ENCODE measurements at places on chromosomes 2 and 18.

DNA sequence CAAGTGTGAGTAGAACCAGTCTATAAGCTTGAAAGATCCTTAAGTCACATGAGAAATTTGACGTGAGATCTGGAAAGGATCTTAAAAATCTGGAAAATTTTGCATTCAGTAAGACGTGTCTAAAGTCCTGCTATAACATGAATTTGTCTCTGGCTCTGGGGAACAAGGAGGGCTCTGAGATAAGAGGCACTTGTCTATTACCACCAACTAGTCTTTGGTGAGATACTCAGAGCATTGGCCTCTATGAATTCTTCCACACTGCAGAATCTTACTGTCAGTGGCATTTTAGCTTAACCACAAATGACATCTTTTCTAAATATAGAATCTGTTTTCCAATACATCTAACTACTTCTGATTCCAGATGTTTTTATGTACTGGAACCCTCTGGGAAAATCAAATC, 1504.5 kb downstream of the DPP10 start:
- DNase-seq = no peak

DNA sequence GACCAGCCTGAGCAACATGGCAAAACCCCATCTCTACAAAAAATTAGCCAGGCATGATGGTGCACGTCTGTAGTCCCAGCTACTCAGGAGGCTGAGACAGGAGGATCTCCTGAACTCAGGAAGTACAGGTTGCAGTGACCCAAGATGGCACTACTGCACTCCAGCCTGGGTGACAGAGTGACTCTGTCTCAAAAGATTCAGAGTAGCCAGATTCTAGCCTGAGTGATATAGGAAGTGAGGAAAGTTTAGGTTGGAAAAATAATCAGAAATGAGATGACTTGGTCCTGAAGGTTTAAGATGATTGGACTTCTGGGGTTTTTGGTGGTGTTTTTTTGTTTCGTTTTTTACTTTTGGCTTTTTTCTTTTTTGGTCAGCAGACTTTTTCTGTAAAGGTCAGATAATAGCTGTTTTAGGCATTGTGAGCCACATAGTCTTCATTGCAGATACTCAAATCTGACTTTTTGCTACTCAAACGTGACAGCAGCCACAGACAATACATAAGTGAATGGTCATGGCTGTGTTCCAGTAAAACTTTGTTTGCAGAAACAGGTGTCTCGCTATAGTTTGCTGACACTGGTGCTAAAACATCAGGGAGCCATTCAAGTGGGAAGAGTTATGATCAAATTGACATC, 104.1 kb upstream of the UBXN4 start:
- DNase-seq = peak; percentile 31

GRCh38 chr2:128261245-128262128, 57.2 kb downstream of the HS6ST1 start:
- DNase-seq = no peak

DNA sequence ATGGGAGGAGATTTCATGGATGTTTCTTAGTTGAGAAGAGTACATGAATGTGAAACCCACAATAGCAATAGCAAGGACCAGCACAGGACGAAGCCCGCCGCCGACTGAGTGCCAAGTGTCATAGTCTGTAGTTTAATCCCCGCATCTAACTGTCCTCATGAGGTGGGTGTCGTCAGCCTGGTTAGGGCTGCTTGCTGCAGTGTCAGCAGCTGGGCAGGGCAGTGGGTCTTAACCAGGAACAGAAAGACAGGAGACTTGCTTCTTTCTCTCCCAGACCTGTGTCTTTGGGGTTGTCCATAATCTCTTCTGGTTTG, 146.6 kb downstream of the VAPA start:
- DNase-seq = no peak

DNA sequence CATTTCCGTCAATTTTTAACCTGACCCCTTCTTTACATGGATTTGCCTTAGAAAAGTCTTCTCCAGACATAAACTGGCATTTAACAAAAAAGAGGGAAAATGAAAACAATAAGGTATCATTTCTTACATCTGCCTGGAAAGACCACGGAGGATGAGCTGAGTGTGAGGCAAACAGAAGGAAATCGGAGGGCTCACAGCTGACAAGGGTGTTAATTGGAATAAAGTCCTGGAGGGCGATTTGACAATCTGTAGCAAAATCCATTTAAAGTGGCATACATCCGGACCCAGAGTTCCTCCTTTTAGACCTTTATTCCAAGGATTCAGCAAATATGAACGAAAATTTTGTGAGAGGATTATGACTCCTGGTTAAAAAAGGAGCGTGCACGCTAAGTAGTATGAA, 179.7 kb upstream of the COPS8 start:
- no peak for DNase-seq

- DNase-seq = no peak
Observed at GRCh38 chr2:169997140-169997887, 170.1 kb downstream of the UBR3 start.

GRCh38 chr2:133362061-133362476, 206.2 kb downstream of the NCKAP5 start:
- DNase-seq = no peak

- peak; percentile 80 for DNase-seq
Observed at GRCh38 chr18:12998332-12999060, 7.3 kb downstream of the CEP192 start.

DNA sequence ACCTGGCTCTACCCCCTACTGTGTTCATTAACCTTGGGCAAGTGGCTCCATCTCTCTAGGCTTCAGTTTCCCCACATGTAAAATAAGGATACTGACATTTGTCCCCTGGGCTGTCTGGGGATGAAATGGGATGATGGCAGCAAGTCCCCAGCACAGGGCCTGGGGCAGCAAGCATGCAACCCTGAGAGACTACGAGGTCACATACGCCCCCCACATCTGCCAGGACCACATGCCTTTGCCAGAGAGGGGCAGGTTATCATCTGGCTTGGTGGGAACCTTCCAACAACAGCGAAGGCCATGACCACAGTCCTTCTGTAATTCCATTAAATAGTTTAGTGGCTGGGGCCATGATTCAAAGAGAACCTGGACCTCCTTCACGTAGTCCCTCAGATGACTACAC, 145.9 kb upstream of the REV1 start:
- no peak for DNase-seq

GRCh38 chr2:16050908-16051489, 110.6 kb downstream of the MYCN start:
- DNase-seq = no peak

- no peak for DNase-seq
Observed at GRCh38 chr18:32735781-32736180, 37.0 kb downstream of the KLHL14 start.

DNA sequence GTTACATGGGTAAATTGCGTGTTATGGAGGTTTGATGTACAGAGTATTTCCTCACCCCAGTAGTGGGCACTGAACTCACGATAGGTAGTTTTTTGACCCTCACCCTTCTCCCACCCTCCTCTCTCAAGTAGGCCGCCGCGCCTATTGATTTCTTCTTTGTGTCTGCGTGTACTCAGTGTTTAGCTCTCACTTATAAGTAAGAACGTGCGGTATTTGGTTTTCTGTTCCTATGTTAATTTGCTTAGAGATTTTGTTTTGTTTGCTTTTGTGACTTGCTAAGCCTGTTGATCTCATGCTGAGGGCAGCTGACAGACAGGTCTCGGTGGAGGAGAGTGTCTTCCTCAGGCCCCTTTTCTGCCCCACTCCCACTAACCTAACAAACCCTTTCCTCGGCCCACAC, 36.2 kb downstream of the ACOXL start:
- no peak for DNase-seq

- DNase-seq = no peak
Observed at GRCh38 chr2:107687073-107687472, 139.6 kb upstream of the RGPD4 start.

GRCh38 chr2:5749347-5749746, 57.2 kb downstream of the SOX11 start:
- DNase-seq = no peak

- DNase-seq = no peak
Observed at GRCh38 chr2:121018136-121019061, 266.6 kb downstream of the TFCP2L1 start.

- DNase-seq = no peak
Observed at GRCh38 chr2:225416616-225417367, 17.3 kb downstream of the NYAP2 start.

GRCh38 chr2:224257156-224257555, 144.8 kb downstream of the FAM124B start:
- no peak for DNase-seq

- DNase-seq = no peak
Observed at GRCh38 chr2:200028998-200029397, 73.6 kb downstream of the MAIP1 start.

DNA sequence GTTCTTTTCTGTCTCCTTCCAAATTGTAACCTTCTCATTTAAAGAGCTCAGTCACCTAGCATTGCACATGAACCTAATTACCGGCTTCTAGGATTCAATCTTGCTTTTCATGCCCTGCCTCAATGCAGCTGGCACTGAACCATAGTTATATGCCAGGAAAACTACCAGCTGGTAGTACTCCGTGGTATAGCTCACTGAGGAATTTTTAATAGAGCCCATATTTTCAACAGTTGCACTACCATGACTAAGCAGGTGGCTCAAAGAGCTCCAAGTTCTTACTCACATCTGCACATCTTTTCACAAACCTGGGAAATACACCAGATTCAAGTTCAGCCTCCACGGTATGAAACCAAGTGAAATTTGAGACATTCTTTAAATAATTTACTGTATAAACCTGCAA, 363.5 kb downstream of the GRB14 start:
- no peak for DNase-seq

GRCh38 chr2:73830871-73831401, 2.2 kb downstream of the STAMBP start:
- DNase-seq = peak; percentile 83

DNA sequence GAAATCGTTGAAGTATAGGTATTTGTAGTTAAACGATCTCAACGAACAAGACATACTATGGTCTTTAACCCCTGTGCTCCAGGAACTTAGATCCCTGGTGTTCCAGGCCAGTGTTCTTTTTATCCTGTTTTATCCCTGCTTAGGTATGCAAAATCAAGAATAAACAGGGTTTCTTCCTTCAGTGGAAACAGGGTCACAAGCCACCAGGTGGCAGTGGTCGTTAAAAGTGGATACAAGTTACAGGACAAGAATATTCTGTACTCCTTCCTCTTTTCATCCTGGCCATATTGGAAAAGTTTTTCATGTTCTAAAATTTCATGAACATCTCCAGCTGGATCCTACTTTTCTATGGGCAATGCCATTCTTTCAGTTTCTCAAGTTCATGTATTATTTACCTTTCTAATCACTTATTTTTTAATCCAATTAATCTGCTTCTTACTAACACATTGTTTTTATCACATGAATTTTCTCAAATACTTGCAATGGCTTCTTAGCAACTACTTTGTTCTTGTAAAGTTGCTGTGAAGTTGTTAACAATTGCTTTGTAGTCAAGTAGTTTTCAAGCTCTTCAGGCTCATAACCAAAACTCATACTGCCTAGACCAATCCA, 16.4 kb upstream of the HNMT start:
- peak; percentile 9 for DNase-seq

DNA sequence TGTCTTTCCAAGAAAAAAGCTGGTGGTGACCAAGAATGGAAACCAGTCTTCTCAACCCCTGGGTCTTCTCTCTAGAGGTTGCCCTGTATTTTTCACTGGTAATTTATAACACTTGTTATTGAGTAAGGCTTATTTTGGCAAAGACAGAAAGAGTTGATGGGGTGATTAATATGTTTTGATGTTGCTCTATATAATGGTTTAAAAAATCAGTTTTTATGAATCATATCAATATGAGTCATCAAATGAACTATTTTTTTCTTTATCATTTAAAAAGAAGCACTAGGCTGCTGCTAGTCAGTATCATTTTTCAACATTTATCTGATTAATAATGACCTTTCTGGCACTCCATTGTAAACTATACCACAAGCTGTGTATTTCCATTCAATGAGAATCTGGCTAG, 1142.2 kb downstream of the LRP1B start:
- DNase-seq = no peak

DNA sequence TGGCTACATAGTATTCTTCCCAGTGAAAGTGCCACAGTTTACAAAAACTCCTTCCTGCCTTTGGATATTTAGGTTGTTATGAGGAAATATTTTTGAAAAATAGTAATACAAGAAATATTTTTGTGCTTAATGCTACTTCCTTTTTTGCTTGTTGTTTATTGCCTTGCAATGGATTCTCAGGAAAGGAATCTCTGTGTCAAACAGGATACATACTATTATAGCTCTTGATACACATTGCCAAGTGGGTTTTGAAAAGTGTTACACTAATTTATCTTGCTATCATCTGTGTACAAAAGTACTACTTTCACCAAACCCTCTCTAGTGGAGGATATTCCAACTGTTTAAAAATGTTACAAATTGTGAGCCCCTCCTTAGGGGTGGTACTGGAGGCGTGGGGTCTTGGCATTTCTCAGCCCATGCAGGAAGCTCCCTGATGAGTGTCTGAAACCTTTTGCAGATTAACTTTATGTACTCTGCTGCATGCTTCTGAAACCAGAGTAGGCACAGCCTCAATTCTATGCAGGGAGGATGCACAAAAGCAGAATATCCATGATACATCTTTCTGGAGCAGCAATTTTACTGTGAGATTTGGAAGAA, 54.5 kb downstream of the EVA1A start:
- DNase-seq = no peak

- DNase-seq = no peak
Observed at GRCh38 chr18:9730786-9731185, 22.7 kb downstream of the RAB31 start.

DNA sequence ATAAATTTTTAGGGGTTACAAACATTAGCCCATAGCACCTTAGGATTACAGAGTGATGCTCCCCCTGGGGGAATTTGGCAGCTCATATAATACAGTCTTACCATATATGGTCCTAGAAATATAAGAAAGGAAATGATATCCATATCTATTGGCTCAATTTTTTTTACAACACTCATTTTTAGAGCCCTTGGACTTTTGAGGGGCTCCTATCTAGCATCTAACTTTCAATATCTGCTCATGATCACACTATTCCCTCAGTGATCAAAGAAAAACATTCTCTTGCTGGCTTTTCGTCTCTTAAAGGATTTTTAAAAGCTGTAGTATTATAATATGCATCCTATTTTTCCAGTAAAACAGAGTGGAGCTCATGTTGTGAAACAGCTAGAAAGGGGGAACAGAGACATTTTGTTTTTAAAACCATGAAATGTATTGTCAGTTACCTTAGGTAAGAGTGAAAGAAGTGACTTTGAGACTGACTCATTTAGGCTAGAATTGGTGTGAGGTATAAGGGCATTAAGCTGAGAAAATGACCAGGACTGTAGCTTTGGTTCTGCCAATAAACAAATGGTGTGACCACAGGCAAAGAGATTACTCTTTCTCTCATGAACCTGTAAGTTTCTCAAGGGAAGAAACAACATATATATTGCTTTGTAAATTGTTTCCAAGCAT, 65.8 kb downstream of the ALPK2 start:
- DNase-seq = peak; percentile 59

- DNase-seq = no peak
Observed at GRCh38 chr2:161947836-161948235, 126.2 kb downstream of the DPP4 start.

Data from activated CD4-positive, alpha-beta T cell treated with anti-CD3 and anti-CD28 coated beads, Interleukin-10, Interleukin-2, amounts not matched to agents 100 ng/mL and 50 ng/mL, durations not matched to agents 16 hours and 8 hours (primary cell).